ENCODE measurements at places on chromosomes 2 and 18.

- DNase-seq, result no peak
Observed at GRCh38 chr2:30643674-30644073, 163.6 kb downstream of the CAPN13 start.

DNA sequence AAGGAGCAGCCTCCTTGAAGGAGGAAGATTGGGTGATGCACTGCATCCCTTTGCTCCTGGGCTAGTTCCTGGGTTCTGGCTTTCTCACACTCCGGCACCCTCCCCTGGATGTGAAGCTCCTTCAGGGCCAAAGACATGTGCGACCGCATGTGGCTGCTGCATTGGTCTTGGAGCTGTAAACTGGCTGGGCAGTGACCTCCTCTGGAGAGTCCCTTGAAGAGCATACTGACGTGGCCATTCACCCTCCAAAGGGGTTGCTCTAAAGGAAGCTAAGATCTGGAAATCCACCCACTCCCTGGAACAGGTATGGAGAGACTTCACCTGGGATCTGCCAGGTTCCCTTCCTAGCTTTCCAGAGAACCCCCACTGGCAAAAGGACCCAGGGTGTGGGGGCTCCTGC is 62.1 kb downstream of the TMEM17 start:
- no peak for DNase-seq

DNA sequence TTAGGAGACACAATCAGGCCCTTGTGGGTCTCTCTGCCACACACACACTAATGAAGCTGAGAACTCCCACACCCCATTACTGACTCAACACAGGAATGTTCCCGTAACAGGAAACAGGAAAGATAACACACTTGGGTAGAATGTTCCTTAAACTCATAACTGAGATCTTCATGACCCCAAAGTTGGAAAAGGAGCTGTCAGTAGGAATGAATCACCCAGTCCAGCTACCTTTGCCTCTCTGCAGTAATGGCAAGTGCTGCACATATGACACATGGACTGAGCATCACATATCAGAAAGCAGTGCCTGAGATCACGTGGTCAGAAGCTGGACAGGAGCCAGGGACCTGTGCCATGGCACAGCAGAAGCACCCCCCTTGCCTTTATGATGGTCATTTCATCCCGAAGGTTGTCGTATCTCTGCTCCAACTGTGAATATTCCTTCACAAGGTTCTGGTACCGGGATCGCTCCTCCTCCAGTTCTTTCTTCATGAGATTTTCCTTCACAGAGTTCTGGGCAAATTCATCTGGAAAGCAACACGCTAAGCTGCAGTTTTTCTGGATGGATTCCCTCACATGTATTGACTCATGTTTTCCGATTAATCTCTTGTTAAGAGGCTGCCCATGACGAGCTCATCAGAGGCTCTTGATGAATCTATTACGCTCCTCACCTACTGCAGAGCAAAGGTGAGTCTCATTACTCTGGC is 65.4 kb upstream of the ACAA2 start:
- peak; percentile 92 for DNase-seq

GRCh38 chr2:62304429-62305417 is 108.8 kb downstream of the B3GNT2 start:
- DNase-seq, result peak; percentile 7

GRCh38 chr18:68438983-68439382 is 275.9 kb downstream of the TMX3 start:
- no peak for DNase-seq

DNA sequence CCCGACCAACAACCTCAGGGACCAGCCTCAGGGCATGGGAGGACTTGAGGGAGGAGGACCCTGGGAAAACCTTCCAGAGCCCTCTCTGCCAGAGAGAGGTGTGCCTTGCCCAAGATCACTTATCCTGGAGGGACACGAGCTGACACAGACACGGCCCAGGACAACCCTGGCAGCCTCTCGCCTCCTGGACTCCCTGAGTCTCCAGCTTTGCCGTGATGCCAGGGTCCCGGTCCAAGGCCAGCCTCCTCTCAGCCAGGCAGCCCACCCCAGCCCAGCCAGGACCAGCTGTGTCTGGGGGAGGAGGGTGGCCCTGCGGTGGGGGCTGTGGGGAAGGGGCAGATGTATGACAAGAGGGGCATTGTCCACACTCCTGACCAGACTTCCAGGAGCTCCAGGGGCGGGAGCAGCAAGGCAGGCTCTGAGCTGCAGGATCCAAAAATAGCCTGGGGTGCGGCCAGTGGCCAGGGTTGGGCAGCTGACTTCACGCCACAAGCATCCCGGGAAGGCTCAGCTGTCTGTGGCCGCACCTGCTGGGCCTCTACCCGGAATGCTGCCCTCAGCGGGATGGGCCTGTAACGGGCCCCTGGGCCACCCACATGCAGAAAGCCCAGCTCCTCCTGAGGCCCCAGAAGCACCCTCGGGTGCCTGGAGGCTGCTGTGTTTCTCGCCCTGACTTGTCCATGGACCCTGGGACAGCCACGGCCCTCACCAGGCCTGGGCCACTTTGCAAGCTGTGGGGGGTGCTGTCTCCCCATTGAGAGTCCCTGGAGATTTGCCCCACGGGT is 65.5 kb upstream of the GPC1 start:
- peak; percentile 95 for DNase-seq

- DNase-seq, result no peak
Observed at GRCh38 chr2:54641988-54642387, 81.5 kb upstream of the EML6 start.

DNA sequence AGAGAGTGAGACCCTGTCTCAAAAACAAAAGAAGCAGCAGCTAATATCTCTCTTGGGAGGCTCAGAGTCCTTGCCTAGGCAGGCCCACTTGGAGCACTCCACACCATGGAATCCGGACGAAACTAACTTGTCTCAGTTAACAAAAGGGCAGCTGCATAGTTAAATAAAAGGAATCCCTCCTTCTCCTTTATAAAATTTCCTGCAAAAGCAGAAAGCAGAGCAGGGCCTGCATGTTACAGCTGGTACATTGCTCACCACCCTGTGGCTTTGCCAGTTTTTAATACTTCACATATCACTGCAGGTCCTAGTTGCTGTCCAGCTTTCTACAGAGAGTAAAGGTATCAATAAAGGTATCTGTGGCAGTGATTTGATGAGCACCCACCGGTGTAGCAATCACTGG is 93.6 kb downstream of the ASAP2 start:
- peak; percentile 95 for DNase-seq

GRCh38 chr18:74795751-74796150 is 198.1 kb downstream of the ZNF407 start:
- DNase-seq, result no peak

- no peak for DNase-seq
Observed at GRCh38 chr2:80288576-80288975, 16.0 kb downstream of the LRRTM1 start.

- no peak for DNase-seq
Observed at GRCh38 chr18:52060607-52061304, 279.2 kb upstream of the DCC start.
